Progenitor cell of endocrine pancreas (in vitro differentiated cells): ENCODE measurements at places on chromosomes 7 and 10. TPM values are rescaled to one million over a fixed set of nuclear protein-coding genes. Genes with fewer than 3 reads are reported as not detected.

The BMPR1A gene
- total RNA-seq: 80.7 and 89.7 TPM in 2 replicates

The STRIP2 gene
- 6.5 and 6.8 TPM in 2 replicates for total RNA-seq

The PTN gene
- total RNA-seq: 3.1 TPM in 2 replicates

The MPP7 gene
- 17.1 and 17.5 TPM in 2 replicates for total RNA-seq

The TMEM229A gene
- 0.31 TPM in 1 of 2 replicates, not detected in the other for total RNA-seq

GRCh38 chr10:126504063-126504760 lies 115.9 kb upstream of the ADAM12 start:
- no peak overlapping the region for H3K4me3 ChIP-seq
- peaks cover 25% of the 10 kb centered on the region for H3K27me3 ChIP-seq
- H3K4me1 ChIP-seq: no peaks in the 10 kb centered on the region
- no peaks in the 10 kb centered on the region for H3K36me3 ChIP-seq
- H3K27ac ChIP-seq: no peak overlapping the region

DNA sequence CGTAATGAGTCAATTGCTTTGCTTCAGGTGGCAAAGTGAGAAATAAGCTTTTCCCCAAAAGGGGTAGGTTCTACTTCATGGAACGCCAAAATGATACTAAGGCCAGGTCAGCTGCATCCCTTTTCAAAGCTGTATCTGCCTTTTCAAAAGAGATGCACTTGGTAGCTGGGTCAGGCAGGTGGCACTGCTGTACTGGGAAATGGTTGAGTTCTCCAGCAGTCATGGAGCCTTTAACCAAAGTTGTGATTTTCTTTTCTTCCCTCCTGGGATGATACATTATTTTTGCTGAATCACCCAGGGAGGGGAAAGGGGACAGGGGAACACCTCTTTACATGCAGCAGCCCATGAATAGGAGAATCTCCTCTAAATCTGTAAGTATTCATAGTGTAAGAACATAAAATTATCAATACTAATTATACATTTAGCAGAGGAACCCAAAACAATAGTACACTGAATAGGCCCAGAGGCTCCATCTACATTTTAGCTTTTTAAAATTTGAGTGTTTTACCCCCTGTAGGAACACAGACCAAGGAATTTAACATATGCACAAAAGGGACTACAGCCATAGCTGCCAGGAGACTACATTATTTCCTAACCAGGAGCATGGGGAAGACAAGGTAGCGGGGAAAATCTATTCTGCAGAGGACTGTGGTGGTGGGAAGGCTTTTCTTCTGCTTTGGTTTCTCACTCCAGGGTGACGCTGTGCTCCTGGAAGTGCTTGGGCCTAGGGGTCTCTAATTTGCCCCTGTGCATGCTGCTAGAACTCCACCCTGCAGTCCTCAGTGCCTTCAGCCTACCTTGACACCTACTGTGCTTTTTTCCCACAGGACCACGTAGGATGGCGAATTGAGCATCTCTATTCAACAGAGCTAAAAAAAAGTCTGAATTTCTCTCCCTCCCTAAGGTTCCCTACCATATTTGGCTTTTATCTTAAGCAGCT lies 6.4 kb upstream of the GPR22 start:
- H3K4me3 ChIP-seq: no peak overlapping the region
- no peaks in the 10 kb centered on the region for H3K27me3 ChIP-seq
- DNase-seq: no peak
- H3K27ac ChIP-seq: no peak overlapping the region
- no peaks in the 10 kb centered on the region for H3K36me3 ChIP-seq

DNA sequence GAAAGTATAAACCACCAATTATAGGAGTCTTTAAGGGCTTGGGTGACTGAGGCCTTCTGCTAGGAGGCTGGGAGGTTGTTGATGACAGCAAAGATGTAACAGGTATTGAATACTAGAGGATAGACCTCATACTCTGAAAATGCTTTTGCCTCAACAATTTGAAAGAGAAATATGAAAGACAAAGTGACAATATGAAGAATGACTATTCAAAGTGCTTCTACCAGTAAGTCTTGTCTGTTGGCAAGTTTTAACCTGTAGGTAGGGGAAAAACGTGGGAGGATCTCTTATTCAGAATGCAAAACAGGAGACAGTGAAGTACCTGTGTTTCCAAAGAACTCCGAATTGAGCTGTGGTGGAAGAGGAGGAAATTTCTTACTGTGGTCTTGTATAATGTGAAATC lies 38.2 kb downstream of the GBF1 start:
- H3K4me1 ChIP-seq: peaks cover 22% of the 10 kb centered on the region
- H3K27ac ChIP-seq: no peak overlapping the region
- DNase-seq: no peak
- no peak overlapping the region for H3K4me3 ChIP-seq
- H3K36me3 ChIP-seq: no peaks in the 10 kb centered on the region

- peaks cover 4% of the 10 kb centered on the region for H3K4me1 ChIP-seq
- H3K36me3 ChIP-seq: no peaks in the 10 kb centered on the region
- peak; percentile 22 for DNase-seq
Measured at GRCh38 chr7:4631380-4632179, 50.5 kb upstream of the FOXK1 start.

DNA sequence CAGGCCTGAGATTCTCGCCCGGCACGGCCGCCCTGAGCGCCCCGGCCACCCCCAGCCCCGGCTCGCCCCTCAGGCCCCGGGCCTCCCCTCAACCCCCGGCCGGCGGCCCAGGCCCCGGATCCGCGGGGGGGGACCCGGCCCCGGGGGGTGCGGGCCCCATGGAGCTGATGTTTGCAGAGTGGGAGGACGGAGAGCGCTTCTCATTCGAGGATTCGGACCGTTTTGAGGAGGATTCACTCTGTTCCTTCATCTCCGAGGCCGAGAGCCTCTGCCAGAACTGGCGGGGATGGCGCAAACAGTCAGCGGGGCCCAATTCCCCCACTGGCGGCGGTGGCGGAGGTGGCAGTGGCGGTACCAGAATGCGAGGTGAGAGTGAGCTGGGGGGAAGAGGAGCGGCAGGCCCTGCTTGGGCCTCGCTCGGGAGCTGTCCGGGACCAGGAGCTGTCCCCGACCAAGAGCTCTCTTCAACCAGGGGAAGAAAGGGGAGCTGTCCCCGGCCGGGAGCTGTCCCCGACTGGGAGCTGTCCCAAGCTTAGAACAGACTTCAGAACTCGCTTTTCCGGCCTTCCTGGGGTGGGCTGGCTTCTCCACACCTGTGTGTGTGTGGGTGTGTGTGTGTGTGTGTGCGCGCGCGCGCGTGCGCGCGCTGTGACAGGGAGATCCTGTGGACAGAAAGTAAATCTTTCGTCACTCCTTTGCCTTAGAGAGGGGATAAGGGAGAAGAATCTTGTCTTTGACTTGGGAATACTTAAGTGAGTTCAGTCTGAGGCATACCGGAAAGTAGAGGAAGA lies 510 bp downstream of the ZSWIM8 start:
- peaks cover 34% of the 10 kb centered on the region for H3K4me1 ChIP-seq
- H3K4me3 ChIP-seq: peak overlapping the region; percentile 100
- H3K27me3 ChIP-seq: no peaks in the 10 kb centered on the region
- H3K36me3 ChIP-seq: peaks cover 7% of the 10 kb centered on the region
- peak overlapping the region; percentile 99 for H3K27ac ChIP-seq
- DNase-seq: peak; percentile 36

GRCh38 chr7:150351587-150352194 lies 10.3 kb upstream of the RARRES2 start:
- H3K27me3 ChIP-seq: peaks cover 1% of the 10 kb centered on the region
- no peaks in the 10 kb centered on the region for H3K36me3 ChIP-seq
- H3K4me1 ChIP-seq: no peaks in the 10 kb centered on the region
- H3K27ac ChIP-seq: no peak overlapping the region
- DNase-seq: no peak

GRCh38 chr10:58352956-58353610 lies 18.3 kb downstream of the UBE2D1 start:
- H3K27ac ChIP-seq: no peak overlapping the region
- H3K4me3 ChIP-seq: no peak overlapping the region
- H3K36me3 ChIP-seq: no peaks in the 10 kb centered on the region
- DNase-seq: no peak

DNA sequence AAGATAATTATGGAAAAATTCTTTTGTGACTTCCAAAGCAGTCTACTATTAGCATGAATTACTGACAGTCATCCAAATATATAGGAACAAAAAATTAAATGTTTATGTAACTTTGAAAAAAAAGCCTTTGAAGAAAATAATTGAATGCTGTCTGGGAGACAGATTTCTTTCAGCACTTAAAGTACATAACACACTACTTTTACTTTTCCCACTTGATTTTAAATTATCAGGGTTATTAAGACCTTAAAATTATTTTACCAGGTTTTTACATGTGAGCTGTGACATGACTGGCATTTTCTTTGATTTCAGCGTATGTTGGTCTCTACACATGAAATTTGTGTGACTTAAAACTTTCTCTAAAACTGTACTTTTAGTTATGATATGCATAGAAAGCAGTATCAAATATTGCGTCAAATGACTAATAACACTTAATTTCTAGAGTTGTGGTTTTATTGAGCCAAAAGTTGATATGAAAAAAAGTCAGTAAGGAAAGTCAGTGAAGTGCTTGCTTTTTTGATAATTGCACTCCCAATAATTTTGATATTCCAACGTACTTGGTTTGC lies 3.1 kb downstream of the PTEN start:
- peaks cover 4% of the 10 kb centered on the region for H3K36me3 ChIP-seq
- no peaks in the 10 kb centered on the region for H3K27me3 ChIP-seq
- H3K27ac ChIP-seq: peak overlapping the region; percentile 70
- peaks cover 32% of the 10 kb centered on the region for H3K4me1 ChIP-seq

DNA sequence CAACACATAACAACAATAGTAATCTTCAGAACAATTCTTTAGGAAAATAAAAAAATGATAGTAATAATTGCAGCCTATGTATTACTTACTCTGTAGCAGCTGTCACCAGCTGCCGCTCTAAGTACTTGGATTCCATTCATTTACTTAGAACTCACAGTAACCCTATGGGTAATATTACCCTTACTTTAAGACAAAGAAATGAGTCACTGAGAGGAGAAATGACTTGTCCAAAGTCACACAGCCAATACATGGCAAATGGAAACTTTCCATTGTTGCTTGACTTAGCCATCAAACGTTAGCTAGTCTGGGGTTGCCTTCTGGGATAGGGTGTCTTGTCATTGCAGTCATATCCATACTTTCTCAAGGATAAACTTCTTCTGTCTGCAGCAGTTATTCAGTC lies 3.6 kb downstream of the CCNY start:
- H3K4me1 ChIP-seq: peaks cover 23% of the 10 kb centered on the region
- no peaks in the 10 kb centered on the region for H3K27me3 ChIP-seq
- no peak for DNase-seq
- H3K27ac ChIP-seq: no peak overlapping the region
- no peaks in the 10 kb centered on the region for H3K36me3 ChIP-seq
- H3K4me3 ChIP-seq: no peak overlapping the region

GRCh38 chr7:120055300-120055699 lies 217.7 kb upstream of the KCND2 start:
- DNase-seq: no peak
- H3K36me3 ChIP-seq: no peaks in the 10 kb centered on the region
- H3K4me1 ChIP-seq: no peaks in the 10 kb centered on the region
- no peak overlapping the region for H3K27ac ChIP-seq
- no peaks in the 10 kb centered on the region for H3K27me3 ChIP-seq

- no peaks in the 10 kb centered on the region for H3K4me1 ChIP-seq
- no peak overlapping the region for H3K27ac ChIP-seq
- no peak for DNase-seq
- no peaks in the 10 kb centered on the region for H3K27me3 ChIP-seq
Measured at GRCh38 chr7:144653449-144653848, 182.4 kb downstream of the TPK1 start.

DNA sequence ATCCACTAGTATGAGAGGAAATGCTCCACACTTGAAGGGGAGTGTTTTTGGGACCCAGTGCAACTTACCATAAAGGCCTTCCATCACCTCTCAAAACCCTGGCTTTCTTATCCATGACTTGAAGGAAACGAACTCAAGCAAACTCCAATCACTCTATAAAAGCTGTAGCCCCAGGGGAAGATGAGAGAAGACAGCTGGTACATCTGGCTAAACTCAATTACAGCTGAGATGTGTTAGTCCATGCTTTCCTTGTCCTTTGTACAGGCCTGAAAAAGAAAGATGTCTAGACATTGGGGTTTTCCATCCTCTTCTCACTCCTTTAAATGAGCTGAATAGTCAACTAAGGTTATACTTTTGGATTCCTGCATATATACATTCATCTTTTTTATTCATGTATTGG lies 89.5 kb upstream of the ANKRD30A start:
- no peaks in the 10 kb centered on the region for H3K4me1 ChIP-seq
- H3K36me3 ChIP-seq: no peaks in the 10 kb centered on the region
- no peak overlapping the region for H3K4me3 ChIP-seq
- H3K27me3 ChIP-seq: no peaks in the 10 kb centered on the region

- no peak for DNase-seq
- H3K4me1 ChIP-seq: no peaks in the 10 kb centered on the region
- no peaks in the 10 kb centered on the region for H3K27me3 ChIP-seq
Measured at GRCh38 chr7:137920637-137921399, 74.0 kb upstream of the DGKI start.

DNA sequence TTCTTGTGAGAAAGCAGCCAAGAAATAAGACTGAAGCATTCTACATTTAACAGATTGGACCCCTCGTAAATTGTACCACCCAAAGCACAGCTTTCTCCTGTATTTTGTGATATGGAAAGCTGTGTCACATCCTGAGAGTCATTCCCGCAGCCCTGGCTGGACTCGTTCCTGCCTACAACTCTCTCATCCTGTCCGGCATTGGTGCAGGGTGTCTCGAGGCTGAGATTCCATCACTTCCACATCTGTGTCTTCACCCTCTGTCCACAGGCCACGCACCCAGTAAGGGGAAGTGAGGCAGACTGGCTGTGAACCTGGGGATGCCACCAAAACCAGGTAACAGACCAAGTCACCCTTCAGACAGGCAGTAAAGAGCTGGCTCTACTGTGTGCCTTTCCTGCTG lies 146.2 kb upstream of the KLF6 start:
- no peak for DNase-seq
- no peaks in the 10 kb centered on the region for H3K36me3 ChIP-seq

DNA sequence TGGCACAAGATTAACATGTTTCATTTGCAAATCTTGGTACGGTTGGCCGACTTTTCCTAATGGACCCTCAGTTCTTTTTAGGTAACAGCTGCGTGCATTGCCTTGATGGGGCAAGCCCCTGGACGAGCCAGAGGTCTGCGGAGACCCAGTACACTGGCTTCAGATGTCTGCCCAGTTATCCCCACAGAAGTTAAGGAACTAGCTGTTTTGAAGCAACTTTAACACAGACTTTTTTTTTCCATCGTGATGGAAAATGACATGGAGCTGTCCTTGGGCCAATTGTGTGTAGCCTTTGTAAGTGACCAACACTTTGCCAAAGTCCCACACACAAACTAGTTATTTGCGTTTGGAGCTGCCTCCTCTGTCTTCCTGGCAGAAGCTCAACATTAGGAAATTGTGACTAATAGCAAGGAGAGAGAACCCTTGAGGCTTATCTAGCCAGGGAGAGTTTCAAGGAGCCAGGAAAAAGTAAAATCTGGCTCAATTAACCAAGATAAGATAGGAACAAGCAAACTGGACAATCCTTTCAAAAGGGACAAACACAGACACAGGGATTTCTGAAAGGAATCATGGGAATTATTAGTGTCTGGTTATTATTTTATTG lies 99.6 kb upstream of the BMPER start:
- H3K4me1 ChIP-seq: peaks cover 12% of the 10 kb centered on the region
- peaks cover 46% of the 10 kb centered on the region for H3K27me3 ChIP-seq
- H3K36me3 ChIP-seq: no peaks in the 10 kb centered on the region
